NCI-H524 (cell line): ENCODE measurements at places on chromosomes 7 and 10.

DNA sequence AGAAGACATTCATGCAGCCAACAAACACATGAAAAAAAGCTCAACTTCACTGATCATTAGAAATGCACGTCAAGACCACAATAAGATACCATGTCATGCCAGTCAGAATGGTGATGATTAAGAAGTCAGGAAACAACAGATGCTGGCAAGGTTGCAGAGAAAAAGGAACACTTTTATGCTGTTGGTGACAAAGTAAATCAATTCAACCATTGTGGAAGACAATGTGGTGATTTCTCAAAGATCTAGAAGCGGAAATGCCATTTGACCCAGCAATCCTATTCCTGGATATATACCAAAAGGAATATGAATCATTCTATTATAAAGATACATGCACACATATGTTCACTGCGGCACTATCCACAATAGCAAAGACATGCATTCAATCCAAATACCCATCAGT is 77.6 kb downstream of the C10orf90 start:
- DNase-seq, result no peak

DNA sequence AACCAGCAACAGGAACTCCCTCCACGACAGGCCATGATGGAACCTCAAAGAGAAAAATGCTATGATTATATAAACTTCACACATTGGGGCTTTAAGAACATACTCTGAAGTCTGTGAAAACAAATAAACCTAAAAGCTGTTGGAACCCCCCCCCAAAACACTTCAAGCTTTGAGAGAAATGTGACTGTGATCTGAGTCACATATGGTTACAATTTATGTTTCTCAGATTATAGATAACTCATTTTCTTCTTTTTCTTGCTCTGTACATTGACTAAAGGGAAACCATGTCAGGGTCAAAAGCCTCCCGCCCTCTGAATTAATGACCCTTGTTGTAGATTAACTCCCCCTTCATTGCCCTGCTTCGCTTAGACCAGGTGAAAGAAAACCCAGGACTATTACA is 15.8 kb downstream of the VOPP1 start:
- no peak for DNase-seq

GRCh38 chr7:92295391-92295790 is 49.6 kb downstream of the ANKIB1 start:
- no peak for DNase-seq

- DNase-seq, result no peak
Measured at GRCh38 chr7:88106434-88106833, 113.4 kb downstream of the SRI start.

GRCh38 chr7:132756484-132756990 is 180.3 kb upstream of the PLXNA4 start:
- no peak for DNase-seq

GRCh38 chr10:81081887-81082620 is 544.4 kb downstream of the SH2D4B start:
- DNase-seq, result peak; percentile 43

- DNase-seq, result peak; percentile 90
Measured at GRCh38 chr7:158077934-158078910, 509.4 kb downstream of the PTPRN2 start.

DNA sequence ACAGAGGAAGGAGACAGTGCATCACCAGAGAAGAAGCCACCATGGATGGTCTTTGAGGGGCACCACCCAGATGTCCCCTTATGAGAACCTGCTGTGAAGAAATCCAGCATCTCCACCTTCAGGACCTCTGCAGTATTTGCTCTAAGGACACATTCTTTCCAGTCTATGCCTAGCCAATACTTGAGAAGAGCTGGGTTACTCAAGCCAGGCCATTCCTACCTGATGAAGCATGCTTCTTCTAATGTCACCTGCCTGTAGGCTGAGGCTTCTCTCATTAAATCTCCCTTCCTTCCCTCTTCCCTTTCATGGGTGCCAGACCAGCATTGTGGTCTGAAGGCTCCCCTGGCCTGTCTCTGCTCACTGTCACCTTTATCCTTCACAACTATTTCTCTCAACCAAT is 654.5 kb upstream of the AUTS2 start:
- no peak for DNase-seq

DNA sequence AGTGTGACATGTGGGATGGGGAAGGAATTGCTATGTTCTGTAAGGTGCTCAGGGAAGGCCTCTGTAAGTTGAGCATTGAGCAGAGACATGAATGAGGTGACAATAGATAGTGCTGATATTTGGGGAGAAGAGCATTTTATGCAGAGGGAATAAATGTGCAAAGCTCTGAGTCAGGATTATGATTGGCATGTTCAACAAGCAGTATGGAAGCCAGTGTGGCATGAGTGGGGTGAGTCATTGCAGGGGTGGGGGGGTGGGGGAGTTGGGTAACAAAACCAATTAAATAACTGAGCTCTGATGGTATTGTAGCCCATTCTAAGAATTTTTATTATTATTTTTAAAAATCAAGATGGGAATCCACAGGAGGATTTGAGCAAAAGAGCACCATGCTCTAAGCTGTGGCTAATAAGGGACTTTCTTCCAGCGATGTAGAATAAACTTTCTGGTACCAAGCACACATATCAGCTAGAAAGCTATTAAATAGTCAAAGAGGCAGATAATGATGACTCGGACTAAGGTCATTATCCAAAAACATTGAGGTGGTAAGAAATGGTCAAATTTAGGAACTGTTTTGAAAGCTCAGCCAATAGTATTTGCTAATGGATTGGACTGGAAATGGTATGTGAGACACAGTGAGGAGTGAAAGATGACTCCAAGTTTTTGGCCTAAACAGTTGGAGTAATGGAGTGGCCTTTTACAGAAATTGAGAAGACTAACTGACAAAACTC is 96.4 kb downstream of the PRKG1 start:
- DNase-seq, result no peak

GRCh38 chr7:93337052-93337451 is 104.9 kb downstream of the VPS50 start:
- no peak for DNase-seq

DNA sequence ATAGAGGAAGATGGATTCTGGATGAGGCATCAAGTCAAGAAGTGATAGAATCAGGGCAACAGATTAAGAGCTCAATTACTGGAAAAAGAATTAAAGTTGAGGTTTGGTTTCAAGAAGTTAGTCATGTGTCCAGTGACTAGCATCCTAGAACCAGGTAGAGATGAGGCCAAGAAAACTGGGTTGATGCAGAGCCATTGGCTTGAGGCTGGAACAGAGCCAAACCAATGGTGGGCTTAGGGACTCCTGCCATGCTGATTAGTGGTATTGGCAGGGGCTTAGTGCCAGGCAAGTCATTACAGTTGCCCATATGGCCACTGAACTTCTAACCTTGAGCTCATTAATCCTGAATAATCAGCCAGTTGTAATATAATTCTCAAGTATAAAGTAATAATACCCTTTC is 18.5 kb downstream of the ZNF277 start:
- DNase-seq, result peak; percentile 93

DNA sequence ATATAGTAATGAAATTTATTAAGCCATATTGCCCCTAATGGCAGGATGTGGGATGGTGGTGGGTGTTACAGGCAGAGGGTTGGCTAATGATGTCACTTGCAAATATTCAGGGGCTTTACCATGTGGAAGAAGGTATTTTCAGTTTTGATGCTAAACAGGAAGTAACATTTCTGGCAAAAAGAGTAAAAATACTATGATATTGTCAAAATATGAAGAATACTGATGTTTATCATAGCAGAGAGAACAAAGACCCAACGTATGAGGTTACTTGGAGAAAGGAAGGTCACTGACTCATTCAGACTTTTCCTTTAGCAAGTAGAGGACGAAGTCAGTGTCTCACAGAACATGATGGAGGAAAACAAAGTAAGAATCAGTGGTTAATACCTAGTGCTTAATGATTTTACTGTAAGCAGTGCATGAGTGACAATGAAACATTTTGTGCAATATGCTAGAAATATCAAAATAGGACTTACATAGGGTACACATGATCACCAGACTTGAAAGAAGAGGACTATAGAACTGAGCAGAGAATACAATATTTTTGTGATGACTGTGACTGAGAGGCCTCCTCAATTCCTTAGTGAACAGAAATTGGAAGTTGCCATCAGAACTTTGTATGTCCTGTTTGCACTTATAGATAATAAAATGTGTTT is 89.7 kb upstream of the STEAP4 start:
- DNase-seq, result no peak

DNA sequence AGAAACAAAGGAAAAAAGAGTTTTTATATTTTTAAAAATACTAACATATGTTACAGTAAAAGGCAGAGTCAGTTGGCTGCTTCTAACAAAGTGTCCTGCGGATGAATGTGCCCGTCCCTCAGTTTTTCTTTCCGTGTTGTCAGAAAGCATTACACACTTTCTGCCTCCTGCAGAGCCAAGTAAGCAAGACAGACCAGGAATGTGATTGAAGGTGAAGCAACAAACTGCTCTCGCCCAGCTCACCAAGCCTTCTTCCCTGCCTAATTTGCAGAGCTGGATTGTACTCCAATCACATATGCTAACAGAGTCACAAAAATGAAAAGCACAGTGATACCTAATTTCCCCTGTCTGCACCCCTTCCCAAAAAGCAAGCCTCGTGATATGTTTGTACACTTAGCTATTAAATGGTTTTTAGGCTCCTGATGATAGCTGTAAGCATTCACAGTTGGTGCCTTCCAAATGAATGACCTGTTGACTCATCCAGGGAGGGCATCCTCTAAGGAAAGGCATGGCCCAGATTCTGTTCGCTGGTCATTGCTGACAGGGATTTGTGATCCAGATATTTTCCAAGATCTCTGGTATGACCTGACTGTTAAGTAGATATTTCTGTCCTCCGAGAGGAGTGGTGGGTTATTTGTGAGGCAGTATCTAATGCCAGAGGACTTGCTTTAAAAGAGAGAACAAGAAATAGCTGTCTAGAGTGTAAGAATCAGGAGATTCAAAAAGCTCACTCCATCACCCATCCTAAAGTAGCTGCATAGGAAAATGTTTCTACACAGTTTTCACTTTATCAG is 187.3 kb upstream of the PLXDC2 start:
- no peak for DNase-seq
